ENCODE measurements at places on chromosomes 5 and 9.

DNA sequence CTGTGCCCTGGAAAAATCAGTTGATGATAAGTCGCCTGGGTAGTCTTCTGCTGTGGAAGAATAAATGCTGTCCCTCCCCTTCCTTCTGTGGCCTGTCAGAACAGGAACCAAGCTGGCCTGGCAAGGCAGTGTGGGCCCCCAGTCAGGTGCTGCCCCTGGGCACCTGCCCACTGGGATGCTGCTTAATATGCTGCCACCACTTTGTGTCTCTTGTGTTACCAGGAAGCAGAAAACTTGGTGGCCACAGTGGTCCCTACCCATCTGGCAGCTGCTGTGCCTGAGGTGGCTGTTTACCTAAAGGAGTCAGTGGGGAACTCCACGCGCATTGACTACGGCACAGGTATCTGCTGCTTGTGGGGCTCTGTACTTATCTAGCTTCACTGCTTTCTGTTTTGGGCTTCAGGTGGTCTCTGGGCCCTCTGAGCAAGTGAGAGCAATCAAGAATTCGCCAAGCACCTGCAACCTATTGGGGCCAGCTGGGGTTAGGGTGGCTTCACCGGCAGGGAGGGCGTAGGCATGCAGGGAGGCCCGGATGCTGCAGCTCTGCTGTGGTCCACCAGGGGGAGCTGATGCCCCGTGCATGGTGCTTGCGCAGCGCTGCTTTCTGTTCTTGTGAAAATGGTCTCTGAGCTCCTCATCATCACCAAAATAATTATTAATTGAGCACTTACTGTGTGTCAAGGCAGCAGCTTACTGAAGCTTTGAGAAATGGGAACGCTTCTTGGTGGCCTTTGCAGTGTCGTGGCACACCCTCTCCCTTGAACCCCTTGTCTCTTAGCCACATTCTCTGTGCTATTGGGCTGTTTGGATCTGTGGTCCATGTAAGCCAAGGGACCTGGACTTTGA, 20.3 kb downstream of the PTPA start:
- no peak for DNase-seq

- DNase-seq, result no peak
Measured at GRCh38 chr5:168713051-168713450, 133.9 kb upstream of the PANK3 start.

DNA sequence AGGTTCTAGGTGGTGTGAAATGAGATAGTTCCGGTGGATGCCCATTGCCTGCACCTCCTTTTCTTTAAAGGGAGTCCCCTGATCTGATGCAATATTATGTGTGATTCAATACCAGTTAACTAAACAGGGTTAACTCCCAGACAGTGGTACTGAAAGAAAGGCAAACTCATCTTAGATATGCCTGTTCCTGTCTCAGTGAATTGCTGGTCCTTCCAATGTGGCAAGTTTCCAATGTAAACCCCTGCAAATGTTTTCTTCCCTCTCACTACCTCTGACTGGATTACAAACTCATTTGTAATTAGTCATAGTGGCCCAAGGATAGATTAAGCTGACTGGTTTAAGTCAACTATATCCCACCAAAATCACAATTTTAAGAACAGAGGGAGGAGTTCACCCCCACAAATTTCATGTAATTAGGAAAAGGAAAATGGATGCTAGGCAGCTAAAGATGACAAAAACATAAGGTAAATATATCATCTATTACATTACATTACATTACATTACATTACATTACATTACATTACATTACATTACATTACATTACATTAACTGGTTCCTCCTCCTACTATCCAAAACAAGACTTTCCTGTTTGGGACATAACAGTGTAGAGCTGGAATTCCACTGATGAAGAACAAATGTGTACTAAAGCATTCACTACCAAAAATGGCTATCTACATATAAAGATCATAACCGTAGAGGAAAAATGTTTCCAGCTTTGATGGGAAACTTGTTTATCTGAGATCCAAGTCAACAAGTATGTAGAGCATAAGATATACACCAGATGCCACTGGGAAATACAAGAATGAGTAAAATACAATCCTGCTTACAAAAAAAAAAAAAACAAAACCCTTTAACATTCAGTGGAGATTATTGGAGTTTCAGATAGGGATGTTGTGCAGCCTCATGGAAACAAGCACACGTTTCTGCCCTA, 121.5 kb upstream of the SNX2 start:
- DNase-seq, result no peak

DNA sequence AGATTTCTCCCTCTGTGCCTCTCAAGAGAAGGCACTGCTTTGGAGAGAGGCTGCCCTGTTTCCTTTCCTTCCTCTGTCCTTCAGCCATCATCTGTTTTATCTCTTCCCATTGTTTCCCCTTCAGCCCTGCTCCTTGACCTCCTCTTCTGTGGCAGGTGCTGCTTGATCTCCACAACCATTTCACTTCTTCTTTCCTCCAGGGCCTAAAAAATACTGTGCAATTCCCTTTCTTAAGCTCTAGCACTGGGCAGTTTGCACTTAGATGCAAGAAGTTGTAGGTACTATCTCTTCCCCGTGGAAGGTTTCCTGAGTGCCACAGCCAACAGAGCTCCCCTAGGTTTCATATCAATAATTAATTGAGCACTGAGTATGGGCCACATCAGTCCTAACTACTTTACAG, 8.8 kb upstream of the ADRB2 start:
- DNase-seq, result no peak

- no peak for DNase-seq
Measured at GRCh38 chr9:77016121-77016525, 3.3 kb upstream of the FOXB2 start.

- DNase-seq, result no peak
Measured at GRCh38 chr9:5851445-5851844, 18.5 kb upstream of the ERMP1 start.

- DNase-seq, result no peak
Measured at GRCh38 chr5:139642213-139642612, 5.9 kb upstream of the CXXC5 start.

DNA sequence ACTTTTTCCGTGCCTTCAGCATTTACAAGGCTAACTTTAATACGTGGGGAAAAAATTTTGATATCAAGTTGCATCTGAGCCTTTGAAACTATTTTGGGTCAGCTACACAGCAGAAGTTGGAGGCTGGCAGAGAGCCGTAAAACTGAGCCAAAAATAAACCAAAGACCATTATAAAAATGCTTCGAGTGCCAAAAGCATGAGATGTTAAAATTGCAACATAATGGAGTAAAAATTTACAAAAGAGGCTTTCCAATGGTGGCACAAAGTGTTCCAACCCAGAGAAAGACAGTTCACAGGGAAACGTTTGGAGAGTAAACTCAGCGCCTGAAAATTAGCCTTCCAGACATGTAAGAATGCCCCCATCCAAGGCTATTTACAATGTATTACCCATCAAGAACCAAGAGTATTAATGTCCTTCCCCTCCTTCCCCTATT, 190.3 kb downstream of the TLE1 start:
- DNase-seq, result peak; percentile 63

GRCh38 chr9:6072865-6073264, 57.4 kb upstream of the RANBP6 start:
- DNase-seq, result no peak

DNA sequence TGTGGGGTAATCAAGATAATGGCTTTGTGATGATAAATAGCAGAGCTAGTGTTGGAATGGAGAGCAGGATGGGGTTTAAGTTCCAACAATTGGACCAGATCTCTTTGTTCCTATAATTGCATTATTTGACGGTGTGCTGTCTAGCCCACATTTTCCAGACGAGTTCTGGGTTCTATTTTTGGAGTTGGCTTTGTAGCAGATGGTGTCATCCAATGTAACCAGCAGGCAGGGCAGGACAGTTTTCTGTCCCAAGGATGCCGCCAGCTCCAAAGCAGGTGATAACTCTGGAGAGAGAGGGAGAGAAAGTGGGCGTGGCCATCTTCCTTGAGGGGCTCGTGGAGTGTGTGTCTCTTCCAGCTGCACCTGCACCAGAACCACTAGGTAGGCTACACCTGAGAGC, 251.3 kb downstream of the KIF4B start:
- no peak for DNase-seq

- no peak for DNase-seq
Measured at GRCh38 chr5:146020100-146020499, 83.7 kb downstream of the SH3RF2 start.

DNA sequence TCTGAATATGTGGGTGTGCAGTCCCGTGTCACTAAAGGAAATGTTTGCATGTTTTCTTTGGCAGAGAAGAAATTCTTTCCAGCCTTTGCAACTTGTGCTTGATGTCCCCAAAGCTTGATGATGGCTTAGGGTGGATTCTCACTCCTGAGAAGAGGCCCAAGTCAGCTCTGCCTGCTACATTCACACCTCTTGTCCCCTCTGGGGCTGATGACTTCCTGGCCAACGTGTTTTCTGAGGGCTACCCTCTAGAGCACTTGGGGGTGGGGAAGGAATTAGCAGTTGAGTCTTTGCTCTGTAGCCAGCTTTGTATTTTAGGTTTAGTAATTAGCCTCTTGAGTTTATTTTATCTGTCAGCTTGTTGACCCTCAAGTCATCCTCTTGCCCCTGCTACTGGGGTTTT, 19.7 kb downstream of the CYSTM1 start:
- no peak for DNase-seq

DNA sequence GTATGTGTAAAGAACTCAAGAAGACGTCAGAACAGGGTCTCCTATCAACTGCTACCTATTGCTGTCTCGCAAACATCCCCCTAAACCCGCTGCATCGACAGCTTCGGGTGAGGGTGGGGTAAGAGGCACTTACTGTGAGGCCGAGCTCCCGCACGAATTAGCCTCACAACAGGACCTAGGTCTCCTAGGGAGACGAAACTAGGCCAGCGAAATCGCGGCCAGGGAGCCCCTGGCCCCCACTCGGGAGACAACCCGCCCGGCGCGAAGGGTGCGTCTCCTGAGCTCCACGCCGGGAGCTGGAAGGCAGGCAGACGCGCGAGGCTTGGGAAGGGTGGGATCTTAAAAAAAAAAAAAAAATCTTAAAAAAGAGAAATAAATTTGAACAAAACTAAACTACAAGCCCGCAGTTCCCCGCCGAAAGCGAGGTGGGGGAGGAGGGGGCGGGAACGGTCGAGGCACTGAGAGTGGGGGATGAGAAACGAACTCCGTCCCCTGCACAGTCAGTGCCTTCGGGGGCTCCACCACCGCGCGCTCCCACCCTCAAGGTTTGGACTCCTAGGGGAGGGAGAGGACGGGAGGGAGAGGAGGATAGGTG, 33.0 kb upstream of the NFIB start:
- no peak for DNase-seq

GRCh38 chr5:136080113-136080482, 51.3 kb downstream of the TGFBI start:
- no peak for DNase-seq

DNA sequence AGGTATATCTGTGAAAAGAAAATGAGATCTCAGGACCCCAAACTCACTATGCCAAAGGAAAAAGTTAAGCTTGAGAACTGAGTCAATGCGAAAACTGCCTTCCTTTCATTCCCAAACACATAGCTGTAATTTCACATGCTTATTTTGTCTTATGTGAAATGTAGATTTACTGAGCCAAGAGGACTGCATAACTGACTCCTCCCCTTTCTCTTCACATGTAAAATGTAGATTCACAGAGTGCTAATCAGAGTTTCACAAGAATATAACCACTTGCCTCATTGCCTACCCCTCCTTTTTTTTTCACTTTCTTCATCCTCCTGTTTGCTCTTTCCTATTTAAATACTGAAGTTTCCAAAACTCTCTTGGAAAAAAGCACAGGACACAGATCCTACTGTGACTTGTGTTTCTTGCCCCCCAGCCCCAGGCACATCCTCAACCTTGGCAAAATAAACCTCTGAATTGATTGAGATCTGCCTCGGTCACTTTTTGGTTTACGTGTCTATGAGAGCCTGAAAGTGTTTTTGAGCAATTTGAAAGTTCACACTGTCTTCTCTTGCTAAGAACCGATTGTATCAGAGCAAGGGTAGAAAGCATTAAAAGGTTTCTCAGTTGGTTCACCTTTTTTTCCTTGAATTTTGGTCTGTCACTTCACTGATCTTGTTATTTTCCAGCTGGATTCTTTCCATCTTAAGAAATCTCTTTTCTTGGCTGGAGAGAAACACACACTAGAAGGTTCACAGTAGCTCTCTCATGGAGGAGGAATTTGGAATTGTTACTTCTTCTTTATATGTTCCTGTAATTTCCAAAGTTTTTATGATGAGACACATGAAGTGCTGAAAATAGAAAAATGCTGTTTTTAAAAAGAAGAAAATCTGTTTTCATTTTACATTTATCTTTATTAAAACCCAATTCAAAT, 44.8 kb upstream of the SNAPC3 start:
- no peak for DNase-seq

DNA sequence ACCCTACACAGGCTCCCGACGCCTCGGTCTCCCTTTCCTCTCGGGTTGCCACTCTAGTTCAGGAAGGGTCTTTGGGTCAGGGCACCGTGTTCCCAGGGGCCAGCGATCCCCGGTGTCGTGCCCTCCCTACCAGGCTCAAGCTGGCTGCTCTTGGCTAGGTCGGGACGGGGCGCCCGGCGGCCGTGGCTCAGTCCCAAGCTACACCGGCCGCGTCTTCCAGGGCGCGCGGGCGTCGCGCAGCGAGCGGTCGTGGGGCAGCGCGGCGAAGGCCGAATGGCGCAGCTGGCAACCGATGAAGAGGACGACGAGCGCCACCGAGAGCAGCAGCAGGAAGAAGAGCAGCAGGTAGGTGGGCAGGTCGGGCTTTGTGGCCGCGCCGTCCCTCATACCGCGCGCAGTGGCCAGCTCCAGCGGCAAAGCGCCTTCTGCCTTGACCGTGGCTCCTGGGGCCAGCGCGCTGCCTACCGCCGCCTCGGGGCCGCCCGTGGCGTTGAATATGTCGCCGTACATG, 892 bp downstream of the SMIM32 start:
- no peak for DNase-seq

DNA sequence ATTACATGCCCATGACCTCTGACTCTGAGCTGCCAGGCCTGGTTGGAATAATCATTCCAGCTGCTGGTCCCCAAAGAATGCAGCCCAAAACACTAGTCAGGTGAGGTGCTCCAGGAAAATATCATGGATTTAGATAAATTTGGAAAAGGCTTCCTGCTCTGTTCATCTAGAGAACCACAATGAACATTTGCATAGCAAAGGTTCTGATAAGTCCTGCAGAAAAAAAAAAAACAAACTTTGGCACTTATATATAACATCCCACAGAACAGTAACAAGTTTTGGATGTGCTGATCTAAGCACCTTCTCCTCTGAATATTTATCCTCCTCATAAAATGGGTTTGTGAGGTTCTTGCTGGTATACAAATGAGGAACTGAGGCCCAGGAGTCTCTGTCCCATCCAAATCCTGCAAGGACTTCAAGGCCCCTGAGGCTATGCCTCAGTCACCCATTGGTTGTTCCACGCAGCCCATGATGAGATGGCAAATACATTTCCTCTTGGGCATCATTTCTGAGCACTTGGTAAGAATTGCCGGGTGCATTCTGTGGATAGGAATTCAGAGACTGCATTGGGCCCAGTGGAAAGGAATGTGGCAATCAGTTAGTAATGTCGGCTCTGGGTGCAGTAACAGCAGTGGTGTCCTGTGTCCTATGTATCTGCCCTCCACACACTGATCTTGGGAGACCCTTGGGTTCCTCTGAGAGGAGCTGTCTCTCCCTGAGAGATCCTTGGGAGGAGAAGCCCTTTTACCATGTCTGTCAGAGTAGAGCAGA, 73.4 kb upstream of the ASS1 start:
- DNase-seq, result no peak

Data from AG09319 (cell line).